Posterior vena cava (tissue), 2 donors: ENCODE measurements at places on chromosomes 12 and 14. TPM values are rescaled to one million over a fixed set of nuclear protein-coding genes. Genes with fewer than 3 reads are reported as not detected.

MVK gene
- total RNA-seq = 9.1 TPM

OAS2 gene
- 12.5 TPM for total RNA-seq

FAM222A gene
- 0.79 TPM for total RNA-seq

TSHR gene
- total RNA-seq = 0.29 TPM

GRIP1 gene
- total RNA-seq = 12.5 TPM

IFNG-AS1 gene
- total RNA-seq = 0.24 TPM

DNA sequence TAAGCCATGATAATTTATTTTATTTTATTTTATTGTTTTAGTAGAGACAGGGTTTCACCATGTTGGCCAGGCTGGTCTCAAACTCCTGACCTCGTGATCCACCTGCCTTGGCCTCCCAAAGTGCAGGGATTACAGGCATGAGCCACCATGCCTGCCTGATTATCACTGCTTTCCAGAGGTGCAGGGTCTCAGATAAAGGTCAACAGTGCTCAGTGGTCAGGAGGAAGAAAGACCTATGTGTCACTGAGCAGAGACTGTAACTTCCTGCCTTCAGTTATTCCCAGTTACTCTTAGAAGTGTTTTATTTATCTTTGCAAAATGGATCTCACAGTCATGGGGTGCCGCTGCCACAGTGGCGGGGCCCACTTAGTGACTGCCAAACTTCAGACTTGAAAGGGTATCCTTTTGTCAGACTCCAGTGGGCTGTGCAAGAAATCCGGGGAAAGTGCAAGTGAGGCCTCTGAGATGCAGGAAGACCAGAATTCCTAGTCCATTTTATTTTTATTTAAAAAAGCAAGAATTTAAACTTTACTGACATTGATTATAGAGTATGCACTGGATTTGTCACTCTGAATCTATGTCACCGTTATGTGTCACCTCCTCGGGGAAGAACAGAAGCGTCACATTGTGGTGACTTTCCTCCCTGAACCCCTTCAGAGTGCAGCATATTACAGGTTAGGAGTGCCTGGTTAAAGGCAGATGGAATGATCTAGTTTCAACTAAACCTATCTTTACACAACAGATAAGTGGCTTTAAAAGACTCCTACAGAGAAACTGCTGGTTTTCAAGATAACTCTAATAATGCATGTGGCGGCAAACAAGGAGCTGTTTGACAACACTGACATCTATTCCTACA lies 59.1 kb upstream of the BICD1 start:
- DNase-seq = no peak

DNA sequence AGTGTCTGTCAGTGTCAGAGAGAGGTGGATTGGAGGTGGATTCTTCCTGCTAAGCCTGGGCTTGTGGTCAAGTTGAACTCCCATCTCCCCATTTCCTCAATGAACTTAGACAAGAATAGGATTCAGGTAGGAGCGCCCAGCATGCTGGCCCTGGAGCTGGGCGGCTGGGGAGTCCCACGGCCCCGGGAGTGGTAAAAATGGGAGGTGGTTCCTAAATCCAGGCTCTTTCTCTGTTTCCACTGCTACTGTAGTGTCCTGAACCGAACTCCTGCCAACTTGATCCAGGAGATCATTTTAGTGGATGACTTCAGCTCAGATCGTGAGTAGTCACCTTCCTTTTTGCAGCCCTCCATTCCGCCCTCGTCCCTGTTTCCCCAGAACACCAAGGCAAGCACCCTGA lies 65.1 kb downstream of the GALNT16 start:
- DNase-seq = no peak

DNA sequence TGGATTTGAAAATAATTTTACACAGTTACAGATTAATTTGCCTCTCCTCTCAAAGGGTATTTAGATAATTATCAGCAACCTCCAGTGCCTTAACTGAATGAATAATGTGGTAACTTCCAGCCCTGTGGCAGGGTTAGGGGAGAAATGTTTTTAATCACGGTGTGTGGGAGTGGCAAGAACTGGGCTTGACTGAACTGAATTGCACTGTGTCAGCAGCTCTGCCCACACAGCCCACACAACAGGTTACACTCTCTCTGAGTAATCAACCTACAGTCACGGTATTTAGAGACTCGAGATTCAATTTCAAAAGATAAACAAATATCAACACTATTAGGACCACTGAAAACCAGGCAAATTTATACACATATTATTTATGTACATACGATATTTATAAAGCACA lies 198.5 kb downstream of the KCNC2 start:
- no peak for DNase-seq

DNA sequence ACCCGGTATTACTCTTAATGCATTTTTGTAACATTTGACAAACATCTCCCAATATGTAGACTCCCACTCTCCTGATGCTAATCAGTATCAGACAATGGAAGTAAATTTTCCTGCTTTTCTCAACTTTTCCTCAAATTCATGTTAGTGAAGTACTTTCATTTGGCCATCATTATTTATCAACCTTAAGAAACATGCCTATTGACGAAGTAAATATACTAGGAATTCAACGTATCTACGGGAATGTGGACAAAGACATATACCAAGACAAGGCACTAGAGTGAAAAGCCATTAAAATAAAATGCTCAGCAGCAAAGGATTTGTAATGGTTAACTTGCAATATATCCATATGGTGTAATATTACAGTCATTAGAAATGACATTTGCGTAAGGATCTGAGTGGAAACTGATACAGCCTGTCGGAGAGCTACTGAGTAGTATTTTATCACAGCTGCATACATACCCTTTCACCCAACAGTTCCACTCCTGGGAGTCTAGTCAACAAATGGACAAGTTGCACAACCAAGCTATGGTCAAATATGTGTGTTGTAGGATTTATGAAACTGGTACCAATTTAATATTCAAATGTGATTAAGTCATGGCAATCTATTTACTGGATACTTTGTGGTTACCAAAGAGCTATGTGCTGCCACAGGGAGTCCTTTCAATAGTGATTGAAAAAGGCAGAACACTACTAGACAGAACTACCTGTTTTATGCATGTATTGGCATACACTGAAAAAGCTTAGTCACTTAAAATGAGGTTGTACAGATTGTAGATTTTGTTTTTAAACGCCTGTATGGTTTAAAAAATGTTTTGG lies 26.5 kb downstream of the NUDT4 start:
- DNase-seq = no peak

DNA sequence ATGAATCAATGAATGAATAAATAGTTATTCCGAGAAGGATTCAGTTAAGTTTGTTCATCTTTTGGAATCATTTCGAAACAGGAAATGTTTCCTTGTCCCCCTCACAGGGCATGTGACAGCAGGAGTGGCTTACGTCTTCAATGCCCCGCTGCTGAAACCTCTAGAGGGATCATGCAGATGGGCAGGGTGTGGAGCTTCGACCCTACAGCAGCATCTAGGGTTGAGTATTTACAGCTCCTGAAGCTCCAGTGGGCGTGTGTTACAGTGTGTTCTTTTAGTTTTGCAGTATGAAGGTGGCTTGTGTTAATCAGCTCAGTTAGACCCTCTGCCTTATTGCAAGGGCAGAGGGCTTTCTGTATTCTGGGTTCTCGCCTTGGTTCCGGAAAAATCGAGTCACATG lies 2.6 kb downstream of the NAV3 start:
- no peak for DNase-seq

GRCh38 chr14:83638748-83639504 lies 1891.0 kb upstream of the FLRT2 start:
- DNase-seq = no peak

- DNase-seq = no peak
Measured at GRCh38 chr12:120397824-120398540, 29.0 kb upstream of the MSI1 start.
